Lung microvascular endothelial cell (primary cell): ENCODE measurements at places on chromosomes 6 and 20.

GRCh38 chr6:364609-365540, 26.7 kb upstream of the IRF4 start:
- no peak for DNase-seq

DNA sequence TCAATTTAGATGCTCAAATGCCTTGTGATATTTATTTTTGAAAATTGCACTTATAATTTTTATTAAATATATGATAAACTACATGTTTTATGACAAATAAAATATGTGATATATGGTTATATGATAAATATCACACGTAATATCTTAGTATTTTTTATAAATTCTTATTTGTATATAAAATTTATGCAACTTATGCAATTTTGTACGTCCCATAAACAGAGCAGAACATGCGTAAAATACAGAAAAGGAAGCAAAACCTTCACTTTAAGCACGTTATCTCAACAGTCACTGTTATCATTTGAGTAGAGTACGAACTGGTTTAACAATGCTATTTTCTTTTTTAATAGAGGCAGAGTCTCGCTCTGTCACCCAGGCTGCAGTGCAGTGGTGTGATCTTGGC, 15.7 kb upstream of the ADRM1 start:
- no peak for DNase-seq

DNA sequence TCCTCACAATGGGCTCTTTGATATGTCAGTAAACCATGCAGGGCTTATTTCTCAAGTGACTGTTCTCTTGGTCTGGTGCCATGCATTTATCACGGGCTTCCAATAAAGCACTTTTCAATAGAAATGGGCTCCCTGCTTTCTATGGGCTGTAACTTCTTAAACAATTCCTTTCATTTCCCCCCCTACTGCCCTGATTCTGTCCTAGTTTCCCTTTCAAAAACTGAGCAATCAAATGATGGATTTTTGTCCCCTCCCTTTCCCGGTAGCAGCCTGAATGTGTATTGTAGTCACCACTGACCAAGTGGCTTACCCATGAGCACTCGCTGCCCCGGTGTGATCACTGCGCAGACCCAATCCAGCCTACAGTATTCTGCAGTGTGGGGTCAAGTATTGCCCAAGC, 13.9 kb downstream of the RPS10 start:
- DNase-seq: no peak

GRCh38 chr6:53281518-53282215, 67.1 kb downstream of the ELOVL5 start:
- DNase-seq: no peak

DNA sequence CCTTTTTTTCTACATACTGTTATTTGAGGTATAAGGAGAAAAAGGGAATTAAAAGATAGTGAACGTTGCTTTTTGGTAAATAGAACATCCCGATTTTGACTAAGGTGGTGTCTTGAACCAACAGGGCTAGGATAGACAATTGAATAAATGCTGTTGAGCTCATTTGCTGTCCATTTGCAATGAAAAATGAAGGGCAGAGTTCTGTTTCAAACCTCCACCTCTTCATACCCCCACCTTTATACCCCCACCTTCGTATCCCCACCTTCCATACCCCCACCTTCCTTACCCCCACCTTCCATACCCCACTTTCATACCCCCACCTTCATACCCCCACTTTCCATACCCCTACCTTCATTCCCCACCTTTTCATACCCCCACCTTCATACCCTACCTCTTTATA, 93.4 kb upstream of the NAA20 start:
- no peak for DNase-seq

- peak; percentile 10 for DNase-seq
Observed at GRCh38 chr6:116476002-116476678, 15.0 kb downstream of the CALHM6 start.

- DNase-seq: no peak
Observed at GRCh38 chr20:23095499-23095898, 9.4 kb upstream of the CD93 start.

DNA sequence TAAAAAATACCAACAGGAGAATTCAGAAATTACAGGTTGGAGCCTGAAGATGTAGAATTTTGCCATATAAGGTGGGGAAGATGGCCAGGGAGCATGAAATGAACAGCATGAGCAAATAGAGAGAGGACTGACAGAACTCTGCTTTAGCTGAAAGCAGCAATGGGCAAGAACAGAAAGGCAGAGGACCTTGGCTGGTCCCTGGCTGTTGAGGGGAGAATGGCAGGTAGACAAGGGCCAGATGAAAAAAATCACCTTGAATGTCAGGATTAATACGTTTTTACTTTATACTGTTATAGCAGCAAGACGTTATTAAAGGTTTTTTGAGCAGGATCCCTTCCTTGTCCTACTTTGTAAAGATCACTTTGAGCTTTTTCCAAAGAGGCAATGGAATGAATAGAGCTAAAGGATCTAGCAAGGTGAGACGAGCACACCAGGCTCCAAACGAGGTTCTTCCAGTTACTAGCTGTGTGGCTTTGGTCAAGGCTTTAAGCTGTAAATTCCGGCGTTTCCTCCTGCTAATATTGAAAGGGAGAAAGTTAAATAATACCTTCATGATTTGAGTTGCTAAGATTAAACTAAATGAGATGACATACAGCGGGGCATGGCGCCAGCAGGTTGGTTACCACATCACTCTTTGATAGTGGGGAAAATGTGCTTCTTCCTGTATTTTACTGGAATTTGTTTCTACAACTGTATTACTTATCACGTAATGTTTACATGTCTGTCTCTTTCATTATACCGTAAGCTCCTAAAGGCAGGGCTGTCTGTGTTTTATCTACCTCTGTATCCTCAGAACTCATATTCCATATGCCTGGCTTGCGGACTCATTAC, 776 bp downstream of the PPIL1 start:
- peak; percentile 46 for DNase-seq

DNA sequence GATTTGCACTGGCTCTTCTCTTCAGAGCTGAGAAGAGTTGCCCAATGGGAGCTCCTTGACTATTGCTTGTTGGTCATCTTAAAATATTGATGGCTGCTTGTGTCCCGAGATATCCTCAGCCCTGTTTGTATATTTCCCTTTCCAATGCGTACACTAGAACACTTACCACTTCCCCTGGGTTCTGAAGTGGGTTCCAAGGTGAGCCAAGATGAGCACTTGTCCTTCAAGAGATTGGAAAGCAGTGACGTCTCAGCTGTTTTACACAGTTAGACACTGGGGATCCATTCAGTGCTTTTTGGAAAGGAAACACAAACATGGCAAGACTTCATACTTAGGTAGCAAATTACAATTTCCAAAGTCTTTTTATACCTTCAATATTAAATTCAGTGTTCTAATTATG, 716.4 kb upstream of the CITED2 start:
- DNase-seq: no peak

DNA sequence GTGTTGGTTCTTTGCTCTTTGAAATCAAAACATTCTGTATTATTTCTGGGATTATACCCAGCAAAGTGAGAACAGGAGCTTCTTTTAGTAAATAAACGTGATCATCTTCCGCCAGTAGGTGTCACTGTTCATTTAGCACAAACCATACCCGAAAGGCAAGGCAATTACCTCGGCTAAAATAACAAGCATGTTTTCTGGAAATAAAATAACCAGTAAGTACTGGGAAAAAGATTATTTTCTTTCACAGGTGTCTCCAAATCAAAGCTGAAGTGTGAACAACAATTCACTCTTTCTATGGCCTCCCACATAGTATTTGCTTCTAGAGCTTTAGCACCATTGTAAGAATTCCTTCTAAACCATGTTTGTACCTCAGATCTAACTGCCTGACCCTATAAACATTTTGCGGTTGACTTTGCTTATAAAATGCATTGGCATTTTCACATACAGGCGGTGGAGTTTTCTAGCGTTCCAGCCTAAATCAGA, 144.6 kb upstream of the AGPAT4 start:
- peak; percentile 84 for DNase-seq

GRCh38 chr6:70315079-70315751, 12.3 kb upstream of the COL9A1 start:
- DNase-seq: no peak

GRCh38 chr6:154329350-154330170, 27.0 kb downstream of the IPCEF1 start:
- DNase-seq: no peak

DNA sequence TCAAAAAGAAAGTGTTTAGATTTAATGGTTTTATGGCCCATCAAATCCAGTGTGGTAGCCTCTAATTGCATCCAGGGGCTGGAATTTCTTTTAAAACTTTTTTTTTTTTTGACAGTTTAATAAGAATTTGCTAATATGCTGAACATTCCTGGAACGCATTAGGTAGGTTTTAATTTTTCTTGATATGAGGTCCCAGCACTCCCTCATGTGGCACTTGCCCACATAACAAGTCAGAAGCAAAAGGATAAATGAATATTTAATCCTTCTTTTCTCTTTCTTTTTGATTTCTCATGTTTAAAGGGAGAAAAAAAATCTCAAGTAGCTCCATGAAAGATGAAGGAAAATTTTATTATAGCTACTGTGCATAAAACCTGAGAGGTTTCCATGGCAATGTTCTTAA, 13.5 kb downstream of the HAO1 start:
- DNase-seq: peak; percentile 78

- DNase-seq: no peak
Observed at GRCh38 chr6:7640607-7641577, 50.9 kb downstream of the SNRNP48 start.

DNA sequence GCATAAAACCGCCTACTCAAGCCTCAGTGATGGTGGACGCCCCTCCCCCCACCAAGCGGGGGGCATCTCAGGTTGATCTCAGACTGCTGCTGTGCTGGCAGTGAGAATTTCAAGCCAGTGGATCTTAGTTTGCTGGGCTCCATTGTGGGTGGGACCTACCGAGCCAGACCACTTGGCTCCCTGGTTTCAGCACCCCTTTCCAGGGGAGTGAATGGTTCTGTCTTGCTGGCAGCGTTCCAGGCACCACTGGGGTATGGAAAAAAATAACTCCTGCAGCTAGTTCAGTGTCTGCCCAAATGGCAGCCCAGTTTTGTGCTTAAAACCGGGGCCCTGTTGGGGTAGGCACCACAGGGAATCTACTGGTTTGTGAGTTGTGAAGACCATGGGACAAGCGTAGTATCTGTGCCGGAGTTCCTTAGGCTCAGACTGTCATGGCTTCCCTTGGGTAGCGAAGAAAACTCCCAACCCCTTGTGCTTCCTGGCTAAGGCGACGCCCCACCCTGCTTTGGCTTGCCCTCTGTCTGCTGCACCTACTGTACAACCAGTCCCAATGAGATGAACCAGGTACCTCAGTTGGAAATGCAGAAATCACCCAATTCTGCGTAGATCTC, 1334.5 kb upstream of the ADGRB3 start:
- DNase-seq: no peak

GRCh38 chr6:89410231-89410761, 1.8 kb downstream of the RRAGD start:
- no peak for DNase-seq

DNA sequence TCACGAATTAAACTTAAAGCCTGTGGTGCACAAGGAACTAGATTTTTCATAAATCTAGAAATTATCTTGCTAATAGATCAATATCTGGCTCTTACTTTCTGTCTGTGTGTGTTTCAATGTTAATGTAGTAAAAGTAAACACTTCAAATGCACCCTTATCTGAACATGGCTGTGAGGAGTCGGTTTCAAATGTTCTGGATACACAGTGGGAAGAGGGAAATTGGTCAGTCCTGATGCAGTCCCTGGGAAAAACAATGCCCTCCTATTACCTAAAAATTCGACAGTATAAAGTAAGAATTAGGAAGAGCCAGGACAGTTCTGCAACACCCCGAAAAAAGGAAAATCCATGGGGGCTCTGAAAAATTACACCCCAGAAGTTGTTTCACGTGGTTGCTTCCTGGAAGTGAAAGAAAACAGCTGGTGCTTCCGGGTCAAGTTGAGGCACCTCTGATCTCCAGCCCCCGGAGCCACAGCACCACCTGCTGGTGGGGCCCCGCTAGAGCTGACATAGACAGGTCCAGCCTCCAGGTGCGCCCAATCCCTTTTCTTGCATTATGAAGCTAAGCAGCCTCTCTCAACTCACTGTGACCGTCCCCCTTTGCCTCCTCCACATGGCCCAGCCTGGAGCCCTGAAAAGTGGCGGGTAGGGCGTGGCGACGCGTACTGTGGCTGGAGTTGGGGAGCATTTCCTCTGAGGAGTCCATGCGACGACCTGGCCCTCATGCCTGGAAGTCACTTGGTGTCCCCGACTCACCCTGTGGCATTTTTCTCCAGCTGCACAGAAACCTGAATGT, 8.3 kb downstream of the SEMG2 start:
- no peak for DNase-seq

DNA sequence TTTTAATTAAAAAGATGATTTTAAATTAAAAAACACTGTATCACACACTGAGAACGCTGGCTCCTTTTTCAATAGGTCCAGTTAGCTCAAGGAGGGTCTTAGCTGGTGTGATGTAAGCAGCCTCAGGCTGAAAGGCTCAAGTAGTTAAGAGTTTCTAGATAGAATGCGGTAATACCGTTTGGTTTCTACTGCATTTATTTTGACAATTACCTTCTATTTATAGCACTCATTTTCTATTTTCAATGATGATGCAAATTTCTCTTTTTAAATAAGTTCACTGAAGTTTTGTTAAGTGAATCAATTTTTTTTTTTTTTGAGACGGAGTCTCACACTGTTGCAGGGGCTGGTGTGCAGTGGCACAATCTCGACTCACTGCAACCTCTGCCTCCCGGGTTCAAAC, 87.1 kb downstream of the PREX1 start:
- no peak for DNase-seq

DNA sequence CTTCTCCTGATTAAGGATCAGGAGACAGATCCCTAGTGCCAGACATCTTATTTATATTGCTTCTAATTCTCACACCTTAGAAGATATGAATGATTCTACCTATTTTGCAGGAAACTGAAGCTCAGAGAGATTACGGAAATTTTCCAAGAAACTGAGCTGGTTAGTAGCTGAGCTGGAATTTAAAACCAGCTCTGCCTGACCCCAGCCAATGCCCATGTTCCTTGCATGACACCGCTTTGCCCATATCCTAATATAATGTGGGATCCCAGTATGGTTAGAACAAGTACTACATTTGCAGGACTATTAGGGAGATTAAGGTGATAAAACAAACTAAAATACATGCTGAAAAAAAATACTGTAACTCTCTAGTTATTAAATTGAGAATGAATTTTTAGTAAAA, 1.9 kb downstream of the TMEM30A start:
- no peak for DNase-seq
